ENCODE measurements at places on chromosomes 2 and 18.

DNA sequence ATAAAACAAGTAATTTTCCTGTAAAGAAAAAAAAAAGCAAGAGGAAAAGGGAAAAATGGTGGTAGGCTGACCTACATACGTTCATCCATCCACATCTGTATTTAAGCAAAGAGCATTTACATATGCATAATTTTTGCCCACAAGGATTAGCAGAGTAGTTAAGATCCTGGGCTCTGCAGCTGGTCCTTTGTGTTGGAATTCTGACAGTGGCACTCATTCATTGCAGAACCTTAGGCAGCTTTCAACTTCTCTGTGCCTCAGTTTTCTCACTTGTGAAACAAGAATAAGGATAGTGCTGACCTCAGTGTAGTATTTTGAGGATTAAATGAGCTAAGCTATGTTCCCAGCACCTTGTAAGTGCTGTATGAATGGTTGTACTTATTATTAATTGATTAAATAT lies 211.3 kb downstream of the ARL4C start:
- DNase-seq = no peak

- DNase-seq = peak; percentile 50
Observed at GRCh38 chr2:55047677-55048299, 2.5 kb downstream of the RTN4 start.

GRCh38 chr18:43559507-43559906 lies 282.2 kb upstream of the SYT4 start:
- DNase-seq = no peak

GRCh38 chr18:63648241-63648640 lies 4.2 kb upstream of the SERPINB4 start:
- DNase-seq = peak; percentile 11

DNA sequence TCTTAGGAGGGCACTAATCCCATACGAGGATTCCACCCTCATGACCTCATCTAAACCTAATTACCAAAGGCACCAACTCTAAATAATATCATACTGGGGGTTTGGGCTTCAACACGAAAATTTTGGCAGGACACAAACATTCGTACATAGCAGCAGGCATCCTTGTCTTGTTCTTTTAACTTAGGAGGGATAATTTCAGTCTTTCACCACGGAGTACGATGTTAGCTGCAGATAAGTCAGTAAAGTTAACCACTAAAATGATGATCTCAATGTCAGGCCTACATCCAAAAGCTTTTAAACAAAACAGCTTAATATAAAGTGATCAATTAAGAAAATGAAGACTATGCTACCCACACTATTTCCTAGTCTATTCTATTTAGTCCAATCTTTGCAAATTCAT lies 74.9 kb downstream of the ID2 start:
- DNase-seq = no peak

- DNase-seq = peak; percentile 6
Observed at GRCh38 chr2:24054366-24055010, 4.9 kb downstream of the FKBP1B start.

GRCh38 chr2:102013206-102014040 lies 21.7 kb downstream of the IL1R2 start:
- DNase-seq = no peak

DNA sequence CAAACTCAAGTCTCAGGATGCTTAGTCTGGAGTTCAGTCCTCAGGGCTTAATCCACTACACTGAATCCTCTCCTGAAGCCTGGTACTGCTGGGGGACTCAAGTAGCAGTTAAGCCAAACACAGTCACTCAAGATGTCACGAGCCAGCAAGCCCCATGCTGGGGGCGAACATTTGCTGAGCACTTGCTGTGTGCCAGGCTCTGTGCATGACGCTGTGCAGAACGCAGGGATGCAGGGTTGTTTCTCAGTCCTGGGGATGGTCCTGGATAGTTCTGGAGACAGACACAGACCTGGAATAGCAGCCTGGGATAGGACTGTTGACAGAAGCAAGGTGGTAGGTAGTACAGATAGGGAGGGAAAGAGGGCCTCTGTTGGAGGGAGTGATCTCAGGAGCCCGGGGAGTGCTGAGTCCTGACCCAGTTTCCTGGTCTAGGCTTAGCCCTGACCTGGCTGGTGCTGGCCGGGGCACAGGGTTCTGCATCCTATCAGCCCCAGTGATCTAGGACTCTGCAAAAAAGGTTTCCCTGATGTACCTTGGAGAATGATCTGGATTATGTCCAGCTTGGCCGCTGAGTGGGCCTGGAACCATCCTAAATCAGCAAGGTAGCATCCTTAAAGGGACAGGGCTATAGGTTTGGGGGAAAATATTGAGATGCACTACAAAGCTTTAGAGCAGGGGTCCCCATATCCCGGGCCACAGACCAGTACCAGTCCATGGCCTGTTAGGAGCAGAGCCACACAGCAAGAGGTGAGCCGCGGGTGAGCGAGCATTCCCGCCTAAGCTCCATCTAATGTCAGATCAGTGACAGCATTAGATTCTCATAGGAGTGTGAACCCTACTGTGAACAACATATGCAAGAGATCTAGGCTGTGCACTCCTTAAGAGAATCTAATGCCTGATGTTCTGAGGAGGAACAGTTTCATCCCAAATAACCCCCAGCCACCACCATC lies 54.7 kb upstream of the OTOF start:
- no peak for DNase-seq

DNA sequence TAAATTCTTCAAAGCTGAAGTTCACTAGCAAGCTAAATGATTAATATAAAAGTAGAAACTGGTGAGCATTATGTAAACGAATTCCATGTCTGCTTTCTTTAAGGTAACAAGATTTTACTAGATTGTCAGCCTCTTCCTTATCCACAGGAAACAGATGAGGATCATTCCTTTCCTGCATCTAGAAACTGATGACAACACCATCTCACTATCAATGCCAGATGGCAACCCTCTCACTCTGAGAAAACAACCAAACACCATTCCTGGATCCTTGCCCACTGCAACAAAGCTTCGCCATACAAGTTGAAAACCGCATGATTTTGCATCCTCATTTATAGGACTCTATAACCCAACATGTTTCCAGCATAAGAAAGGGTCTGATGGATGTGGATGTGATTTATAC lies 122.9 kb downstream of the ZNF521 start:
- peak; percentile 79 for DNase-seq

DNA sequence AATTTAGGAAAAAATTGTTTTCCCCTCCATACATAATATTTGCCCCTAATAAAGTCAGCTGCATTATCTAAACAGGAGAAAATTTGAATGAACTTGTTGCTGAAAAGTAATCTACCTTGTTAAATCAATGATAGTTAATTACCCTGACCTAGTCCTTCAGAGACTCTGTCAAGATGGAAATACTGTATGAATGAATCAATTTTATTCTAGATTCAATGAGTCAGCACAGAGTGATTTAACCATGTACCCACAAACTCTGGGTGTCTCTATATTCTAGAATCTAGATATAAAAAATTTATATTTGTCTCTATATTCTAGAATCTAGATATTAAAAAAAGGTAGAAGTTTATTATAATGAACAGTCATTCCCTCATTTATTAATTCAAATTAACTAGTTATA lies 36.2 kb downstream of the NDUFAF7 start:
- DNase-seq = no peak

All from fibroblast of villous mesenchyme (primary cell).